Left forelimb (tissue), 1 donor: ENCODE measurements at places on chromosomes 5 and 9.

GRCh38 chr9:26228273-26228672 is 550.0 kb upstream of the TUSC1 start:
- no peak for DNase-seq

DNA sequence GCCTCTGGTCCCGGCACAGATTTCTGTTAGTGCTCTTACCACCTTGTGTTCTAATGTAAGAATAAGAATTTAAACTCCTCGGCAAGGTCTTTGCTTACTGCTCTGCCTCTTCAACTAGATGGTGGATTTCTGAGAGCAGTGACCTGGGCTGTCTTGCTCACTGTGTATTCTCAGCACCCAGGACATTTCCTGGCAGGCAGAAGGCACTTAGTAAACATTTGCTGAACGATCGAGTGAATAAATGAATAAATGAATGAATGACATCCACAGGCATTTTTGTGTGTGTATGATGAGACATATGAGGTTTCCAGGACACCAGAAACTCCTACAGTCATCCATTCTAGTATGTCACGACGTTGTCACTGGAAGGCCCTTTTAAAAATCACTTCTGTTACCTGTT is 143.2 kb downstream of the BOD1 start:
- DNase-seq: no peak

DNA sequence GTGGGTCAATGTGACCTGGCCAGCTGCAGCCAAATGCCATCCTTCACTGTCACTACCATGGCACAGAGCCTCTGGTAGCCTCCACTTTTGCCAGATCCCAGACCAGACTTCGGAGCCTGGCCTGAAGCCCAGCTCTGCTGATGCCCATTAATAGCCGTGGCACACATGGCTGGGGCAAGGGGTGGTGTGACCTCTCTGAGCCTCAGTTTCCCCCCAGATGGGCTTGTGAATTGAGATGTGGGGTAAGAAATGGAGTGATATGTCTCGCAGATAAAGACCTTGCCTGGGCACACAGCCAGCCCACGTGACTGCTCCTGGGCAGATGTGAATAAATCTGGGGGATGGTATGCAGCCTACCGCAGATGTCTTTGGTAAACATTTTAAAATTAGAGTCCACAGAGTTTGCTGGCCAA is 13.9 kb downstream of the SUSD3 start:
- no peak for DNase-seq

DNA sequence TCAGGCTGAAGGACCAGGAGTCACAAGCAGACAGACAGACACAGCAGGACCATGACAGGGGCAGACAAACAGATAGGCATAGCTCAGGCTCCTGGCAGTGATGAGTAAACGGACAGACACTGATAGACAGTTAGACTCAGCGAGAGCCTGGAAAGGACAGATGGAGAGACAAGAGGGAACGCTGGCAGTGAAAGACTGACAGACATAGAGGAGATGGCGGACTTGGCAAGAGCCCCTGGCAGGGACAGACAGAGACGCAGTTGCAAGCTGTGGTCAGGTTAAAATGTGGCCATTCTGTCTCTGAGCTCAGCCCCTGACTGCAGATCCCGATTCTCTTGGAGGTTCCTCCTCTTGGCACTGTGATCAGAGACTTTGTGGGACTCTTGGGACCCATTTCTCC is 13.6 kb downstream of the CSF2 start:
- DNase-seq: no peak
